ENCODE measurements at places on chromosomes 4 and X. TPM values are rescaled to one million over a fixed set of nuclear protein-coding genes. Genes with fewer than 3 reads are reported as not detected.

GRCh38 chrX:13167481-13168231, 123.2 kb upstream of the FAM9C start:
- DNase-seq, result peak; percentile 24

Gene SERPINA7
- not detected for total RNA-seq

DNA sequence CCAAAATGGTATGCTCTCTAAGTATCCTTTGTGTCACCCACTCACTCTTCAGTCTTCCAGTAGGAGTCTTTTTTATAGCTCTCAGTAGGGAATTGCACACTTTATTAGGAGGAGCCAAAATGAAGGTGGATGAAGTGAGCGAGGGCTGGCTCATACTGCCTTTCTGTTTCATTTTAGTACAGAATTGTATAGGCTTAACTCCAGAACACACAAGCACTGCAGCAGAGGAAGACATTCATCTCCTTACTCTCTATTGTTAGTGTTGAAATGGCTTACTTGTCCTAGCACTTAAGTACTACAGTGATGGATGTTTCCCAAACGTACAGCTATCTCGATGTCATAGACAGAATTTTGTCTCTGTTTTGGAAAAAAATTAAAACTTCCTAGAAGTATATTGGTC, 327.3 kb upstream of the ATOH1 start:
- DNase-seq, result no peak

- no peak for DNase-seq
These were observed 29.7 kb upstream of the DIPK2B start for GRCh38 chrX:45230410-45230809.

Gene C1GALT1C1
- 18.8 TPM for total RNA-seq

Data from heart left ventricle (tissue), 16 donors.